ENCODE measurements at places on chromosomes 13 and 19.

- no peak for DNase-seq
Measured at GRCh38 chr13:105721016-105721415, 814.4 kb downstream of the EFNB2 start.

DNA sequence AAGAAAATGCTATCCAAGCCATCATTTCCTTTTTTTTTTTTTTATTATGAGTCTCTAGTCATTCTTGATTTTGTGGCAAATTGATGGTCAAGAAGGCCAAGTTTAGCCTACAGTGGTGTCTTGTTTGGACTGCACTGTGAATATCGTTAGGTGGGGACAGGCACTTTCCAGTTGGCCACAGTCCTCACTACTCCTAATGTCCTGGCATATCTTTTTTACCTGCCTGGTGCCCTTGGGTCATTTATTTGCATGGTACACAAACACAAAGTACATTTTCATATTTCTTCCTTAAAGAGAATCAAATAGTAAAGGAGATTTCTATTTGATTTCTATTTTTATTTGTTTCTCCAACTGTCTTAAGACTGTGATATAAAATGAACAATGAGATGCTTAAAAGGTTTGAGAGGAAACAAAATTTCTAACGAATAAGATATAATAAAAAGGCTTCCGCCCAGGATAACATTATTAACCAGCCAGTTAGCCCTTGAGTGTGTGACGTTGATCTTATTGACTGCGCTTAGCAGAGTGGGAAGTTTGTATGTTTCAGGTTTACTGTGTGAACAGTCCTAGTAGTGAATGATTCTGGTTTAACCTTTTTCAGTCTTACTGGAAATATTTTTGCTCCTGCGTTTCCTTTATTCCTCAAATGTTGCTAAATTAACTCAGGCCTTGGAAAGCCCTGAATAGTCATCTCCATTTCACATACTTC is 312.0 kb downstream of the ATP8A2 start:
- no peak for DNase-seq

DNA sequence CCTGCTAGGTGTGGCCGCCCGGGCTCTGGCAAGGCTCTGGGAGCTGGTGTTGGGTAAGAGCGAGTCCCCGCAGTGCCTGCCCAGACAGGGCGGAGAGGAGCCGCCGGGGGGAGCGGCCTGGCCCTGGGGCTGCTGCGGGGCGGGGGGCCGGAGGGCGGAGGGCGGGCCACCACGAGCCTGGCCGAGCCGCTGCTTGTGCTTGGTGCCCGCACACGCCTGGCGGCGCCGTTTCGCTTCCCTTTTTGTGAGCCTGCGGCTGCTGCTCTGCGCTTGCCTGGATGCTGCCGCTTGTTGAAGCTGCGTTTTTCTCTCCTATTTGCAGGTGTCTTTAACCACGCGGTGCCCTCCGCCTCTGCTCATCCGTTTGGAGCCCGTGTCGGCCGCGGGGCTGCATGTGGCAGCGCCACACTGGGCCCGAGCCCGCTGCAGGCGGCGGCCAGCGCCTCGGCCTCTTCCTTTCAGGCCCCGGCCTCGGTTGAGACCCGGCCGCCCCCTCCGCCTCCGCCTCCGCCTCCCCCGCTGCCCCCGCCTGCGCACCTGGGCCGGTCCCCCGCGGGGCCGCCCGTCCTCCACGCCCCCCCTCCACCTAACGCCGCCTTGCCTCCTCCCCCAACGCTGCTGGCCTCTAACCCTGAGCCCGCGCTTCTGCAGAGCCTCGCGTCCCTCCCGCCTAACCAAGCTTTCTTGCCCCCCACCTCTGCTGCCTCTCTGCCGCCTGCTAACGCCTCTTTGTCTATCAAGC is 8.5 kb downstream of the PLEKHJ1 start:
- no peak for DNase-seq

GRCh38 chr19:32976223-32976805 is 4.3 kb downstream of the FAAP24 start:
- peak; percentile 63 for DNase-seq

GRCh38 chr19:17489392-17490030 is 19.2 kb downstream of the SLC27A1 start:
- no peak for DNase-seq

GRCh38 chr13:25860862-25861261 is 191.0 kb downstream of the SHISA2 start:
- DNase-seq: no peak

DNA sequence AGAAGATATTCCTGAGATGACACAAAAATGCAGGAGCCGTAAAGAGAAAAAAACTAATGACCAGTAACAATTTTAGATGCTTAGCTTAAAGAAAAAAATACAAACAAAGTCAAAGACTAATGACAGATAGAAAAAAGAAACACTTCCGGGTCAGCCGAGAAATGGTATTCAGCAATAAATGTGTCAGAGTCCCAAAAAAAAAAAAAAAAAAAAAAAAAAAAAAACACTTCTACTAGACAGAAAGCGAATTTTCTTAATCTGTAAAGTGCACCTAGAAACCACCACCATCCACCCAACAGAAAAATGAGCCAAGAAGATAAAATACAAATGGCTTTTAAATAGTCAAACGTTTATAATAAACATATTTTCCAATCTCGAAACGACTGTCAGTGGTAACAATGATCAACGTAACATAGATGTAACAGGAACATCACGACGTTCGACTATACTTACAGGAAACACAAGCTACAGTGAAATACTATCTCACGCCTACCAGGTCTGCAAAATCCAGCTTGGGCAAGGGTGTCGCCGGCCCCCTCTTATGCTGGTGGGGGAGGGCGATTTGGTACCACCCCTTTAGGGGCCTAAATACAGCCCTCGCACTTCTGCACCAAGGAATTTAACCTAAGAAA is 10.6 kb downstream of the ABHD17A start:
- no peak for DNase-seq

DNA sequence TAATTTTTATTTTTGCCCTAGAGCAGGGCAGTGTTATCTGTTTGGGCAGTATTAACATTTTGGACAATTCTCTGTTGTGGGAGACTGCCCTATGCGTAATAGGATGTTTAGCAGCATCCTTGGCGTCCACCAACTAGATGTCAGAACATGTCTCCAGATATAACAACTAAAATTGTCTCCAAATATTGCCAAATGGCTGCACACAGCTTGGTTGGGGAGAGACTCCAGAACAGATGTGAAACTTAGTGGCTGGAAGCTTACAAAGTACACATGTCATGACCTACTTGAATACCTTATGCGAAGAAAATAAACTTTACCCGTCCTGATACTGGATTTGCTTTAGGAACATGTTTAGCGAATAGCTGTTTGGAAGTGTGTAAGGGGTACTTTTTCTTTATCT is 123.0 kb downstream of the GGACT start:
- no peak for DNase-seq

DNA sequence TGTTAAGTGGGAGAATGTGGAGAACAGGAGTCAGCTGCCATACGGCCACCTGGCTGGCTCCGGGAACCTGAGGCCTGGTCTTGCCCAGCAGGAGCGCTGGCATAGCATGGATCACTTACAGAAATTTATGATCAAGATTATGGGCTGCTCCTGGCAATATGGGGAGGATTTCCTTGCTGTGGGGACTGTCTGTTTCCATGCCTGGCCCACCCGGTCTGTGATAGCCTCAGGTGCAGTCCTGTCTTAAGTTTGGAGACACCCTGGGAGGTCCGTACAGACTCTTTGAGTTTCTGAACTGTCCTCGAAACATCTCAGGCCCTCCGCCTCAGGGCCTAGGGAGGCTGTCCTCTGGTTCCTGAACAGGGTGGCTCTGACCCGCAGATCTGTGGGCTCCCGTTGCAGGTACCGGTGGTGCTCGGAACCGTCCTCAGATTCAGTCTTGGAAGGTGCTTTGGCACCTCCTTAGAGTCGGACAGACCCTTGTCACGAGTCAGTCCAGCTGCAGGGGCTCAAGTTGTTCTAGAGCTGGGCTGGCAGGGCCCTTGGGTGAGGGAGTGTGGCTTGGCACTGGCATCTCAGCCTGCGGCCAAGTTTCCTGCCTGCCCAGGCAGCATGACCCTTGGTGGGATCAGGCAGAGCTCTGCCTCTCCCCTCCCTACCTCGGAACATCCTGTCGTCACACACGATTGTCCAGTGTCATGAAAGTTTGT is 4.9 kb downstream of the TFDP1 start:
- no peak for DNase-seq

DNA sequence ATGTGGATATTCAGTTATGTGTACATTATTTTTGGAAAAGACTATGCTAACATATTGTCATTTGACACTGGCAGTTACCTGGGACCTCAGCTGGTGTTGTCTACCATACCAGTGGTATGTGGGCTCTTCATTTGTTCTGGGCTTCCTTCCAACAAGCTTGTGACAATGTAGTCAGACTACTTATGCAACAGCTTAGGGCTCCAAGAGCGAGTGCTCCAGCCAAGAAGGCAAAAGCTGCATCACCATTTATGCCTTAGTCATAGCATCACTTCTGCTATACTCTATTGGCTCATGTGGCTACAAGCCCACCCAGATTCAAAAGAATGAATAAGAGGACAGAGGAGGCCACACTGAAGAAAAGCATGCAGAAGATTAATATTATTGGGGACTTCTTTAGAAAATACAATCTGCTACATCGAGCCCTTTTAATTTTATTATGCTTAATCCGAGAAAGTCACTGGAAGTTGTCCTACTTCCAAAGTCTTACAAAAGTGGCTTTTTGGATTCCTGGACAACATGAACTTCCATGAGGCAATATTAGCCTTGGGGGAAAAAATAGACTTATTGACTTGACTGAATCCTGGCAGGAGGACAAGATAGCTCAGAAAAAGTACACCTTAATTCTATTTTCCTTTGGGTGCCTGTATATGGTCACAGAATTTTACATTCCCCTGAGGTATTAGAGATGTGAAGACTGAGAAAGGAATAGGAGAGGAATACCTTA is 529.4 kb upstream of the HTR2A start:
- DNase-seq: no peak

- DNase-seq: no peak
Measured at GRCh38 chr13:99666146-99666805, 165.0 kb downstream of the TM9SF2 start.

- no peak for DNase-seq
Measured at GRCh38 chr19:37304190-37304883, 66.6 kb upstream of the ZNF527 start.

DNA sequence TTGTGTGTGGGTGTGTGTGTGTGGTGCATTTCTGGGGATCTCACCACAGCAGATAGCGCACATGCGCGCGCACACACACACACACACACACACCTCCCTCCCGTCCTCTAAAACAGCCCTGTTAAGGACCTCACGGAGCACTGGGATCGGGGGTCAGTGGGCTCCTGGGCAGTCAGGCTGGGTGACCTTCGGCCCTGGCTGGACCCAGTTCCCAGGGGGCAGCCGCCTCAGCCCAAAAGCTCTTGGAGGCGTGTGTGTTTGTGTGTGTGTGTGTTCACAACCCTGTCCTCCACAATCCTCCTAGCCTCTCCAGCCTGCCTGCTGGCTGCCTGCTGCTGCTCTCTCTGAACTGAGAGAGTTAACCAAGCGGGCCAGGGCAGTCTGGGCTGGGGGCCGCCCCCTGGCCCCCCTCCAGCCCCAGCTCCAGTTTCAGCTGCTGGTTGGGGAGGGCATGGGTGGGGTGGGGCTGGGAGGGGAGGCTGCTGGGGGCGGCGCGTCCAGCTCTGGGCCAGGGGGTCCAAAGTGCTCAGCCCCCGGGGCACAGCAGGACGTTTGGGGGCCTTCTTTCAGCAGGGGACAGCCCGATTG is at the start of gene FXYD1:
Gene FXYD1, plus strand, starts transcription at position 520 of the 588 bp plus-strand sequence. CDS start 1,256 bp downstream, outside the sequence.
- no peak for DNase-seq

DNA sequence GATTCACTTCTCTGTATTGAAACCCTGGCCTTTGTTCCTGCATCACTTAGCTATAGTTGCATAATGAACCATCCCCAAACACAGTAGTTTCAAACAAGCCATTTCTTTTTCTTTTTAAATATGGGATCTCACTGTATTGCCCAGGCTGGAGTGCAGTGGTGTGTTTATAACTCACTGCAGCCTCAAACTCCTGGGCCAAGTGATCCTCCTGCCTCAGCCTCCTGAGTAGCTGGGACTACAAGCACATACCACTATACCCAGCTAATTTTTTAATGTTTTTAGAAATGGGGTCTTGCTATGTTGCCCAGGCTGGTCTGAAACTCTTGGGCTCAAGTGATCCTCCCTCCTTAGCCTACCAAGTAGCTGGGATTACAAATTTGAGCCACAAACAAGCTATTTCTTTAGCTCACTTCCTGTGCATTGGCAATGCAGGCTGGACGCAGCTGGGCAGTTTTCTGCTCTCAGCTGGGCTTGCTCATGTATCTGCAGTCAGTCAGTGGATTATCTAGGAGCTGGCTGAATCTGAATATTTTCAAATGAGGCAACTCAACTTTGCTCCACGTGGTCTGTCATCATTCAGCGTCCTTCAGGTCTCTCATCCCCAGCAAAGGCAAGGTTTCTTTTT is 49.5 kb upstream of the SIN3B start:
- DNase-seq: no peak

DNA sequence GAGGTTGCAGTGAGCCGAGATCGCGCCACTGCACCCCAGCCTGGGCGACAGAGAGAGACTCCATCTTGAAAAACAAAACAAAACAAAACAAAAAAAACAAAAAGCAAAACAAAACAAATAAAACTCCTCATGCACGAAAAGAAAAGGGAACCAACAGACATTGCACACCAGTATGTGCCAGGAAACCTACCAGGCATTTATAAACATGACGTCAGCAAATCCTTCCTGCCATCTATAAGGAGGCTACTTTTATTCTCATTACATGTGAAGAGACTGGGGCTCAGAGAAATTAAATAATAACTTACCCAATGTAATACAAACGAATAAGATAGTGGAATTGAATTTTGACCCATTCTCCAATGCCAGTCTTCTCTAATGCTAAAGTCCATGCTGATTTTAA is 197.2 kb downstream of the NUFIP1 start:
- DNase-seq: no peak

DNA sequence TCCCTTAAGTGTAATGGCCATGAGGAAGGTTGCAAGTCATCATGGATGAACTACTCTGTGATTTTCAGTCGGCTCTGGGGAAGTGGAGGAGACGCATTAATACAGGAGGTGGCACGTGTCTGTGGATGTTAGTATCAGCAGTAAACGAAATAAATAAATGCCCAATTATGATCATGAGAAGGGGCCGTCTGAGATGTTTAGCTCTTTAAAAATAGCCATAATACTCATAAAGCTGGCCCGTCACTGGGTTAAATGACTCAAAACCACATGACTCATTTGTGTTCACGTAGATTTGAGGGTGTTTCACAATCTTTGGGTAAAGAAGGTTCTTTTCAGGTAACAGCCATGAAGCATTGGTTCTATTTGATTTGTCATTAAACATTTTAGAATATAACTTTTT is 620.6 kb downstream of the GPC6 start:
- no peak for DNase-seq

DNA sequence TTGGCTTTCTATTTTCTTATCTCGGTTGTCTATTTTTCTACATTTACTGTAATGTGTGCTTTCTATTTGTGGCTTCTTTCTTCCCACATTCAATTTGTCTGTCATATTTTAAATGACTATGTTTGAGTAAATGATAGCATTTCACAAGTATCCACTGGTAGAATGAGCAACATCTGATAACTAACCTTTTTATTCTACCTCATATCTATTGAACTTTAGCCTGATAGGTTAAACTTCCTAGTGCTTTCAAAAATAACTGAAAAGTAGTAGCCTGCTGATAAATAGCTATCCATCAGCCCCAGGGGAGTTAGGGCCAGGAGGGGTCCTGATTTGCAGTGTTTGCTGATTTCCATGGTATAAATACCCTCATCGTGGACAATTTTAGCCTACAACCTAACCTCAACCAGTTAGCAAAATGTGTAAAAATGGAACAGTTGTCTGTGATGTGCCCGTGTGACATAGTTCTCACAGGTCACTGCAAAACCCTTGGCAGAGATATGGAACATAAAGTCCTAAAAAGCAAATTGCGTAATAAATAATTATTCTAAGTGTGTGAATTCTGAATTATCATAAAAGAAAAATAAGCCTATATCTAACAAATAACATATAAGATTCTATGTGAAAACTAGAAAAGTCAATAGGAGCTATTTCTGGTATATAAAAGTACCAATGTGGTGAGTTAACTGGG is 32.1 kb downstream of the KCTD12 start:
- no peak for DNase-seq

Measured in HEK293T (cell line).